ENCODE measurements at places on chromosomes 7 and 10.
A peak's percentile ranks its signal among the peaks of the same experiment; 100 is the strongest.

DNA sequence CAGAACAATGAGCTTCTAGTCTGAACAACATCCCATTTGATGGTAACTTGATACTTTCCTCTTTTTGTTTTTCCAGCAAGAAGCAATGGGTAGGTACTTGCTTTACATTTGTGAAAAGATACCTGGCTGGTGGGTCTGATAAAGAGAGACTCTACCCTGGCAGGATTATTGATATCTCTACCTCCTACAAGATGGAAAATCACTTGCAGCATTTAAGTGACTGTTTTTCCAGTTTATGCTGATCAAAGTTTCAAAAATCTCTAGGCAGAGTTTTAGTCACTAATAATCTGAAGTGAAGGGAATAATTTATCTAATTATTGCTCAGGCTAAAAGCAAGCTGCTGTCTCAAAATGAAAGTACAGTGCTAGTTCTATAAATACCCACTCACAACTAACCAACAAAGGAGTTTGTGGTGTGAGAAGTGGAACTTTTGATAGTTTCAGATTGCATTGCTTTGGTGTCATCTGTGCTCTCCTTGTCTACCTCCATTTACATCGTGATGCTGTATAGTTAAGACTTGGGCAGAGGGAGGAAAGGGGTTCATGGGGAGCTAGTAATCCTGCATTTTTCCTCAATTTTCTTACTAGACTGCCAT is 86.0 kb upstream of the ANKRD1 start:
- H3K4me3 ChIP-seq = no peak overlapping the region
- peaks cover 33% of the 10 kb centered on the region for H3K27me3 ChIP-seq
- H3K4me1 ChIP-seq = peaks cover 27% of the 10 kb centered on the region
- peak overlapping the region; percentile 58 for H3K27ac ChIP-seq
- no peaks in the 10 kb centered on the region for H3K36me3 ChIP-seq

DNA sequence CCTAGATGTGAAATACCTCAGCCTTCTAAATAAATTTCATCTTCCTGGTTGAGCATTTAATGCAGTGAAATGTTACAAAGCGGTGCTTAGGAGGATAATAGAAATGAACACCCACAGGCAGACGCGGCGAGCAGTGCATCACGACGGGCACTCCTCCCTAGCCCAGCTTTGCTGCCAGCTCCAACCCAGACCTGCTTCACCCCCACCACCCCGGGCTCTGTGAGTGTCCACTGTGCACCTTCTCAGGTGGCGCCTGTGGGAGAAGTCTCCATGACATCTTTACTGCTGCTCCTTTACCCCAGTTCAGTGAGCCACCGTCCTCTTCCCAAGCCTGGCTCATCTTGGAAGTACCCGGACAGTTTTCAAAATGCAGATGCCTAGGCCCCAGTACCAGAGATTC is 5.2 kb upstream of the CHST15 start:
- no peaks in the 10 kb centered on the region for H3K4me1 ChIP-seq
- no peak overlapping the region for H3K27ac ChIP-seq
- peaks cover 33% of the 10 kb centered on the region for H3K27me3 ChIP-seq

GRCh38 chr10:62853710-62854109 is 37.5 kb upstream of the EGR2 start:
- H3K36me3 ChIP-seq = peaks cover 4% of the 10 kb centered on the region
- DNase-seq = peak; percentile 45
- peak overlapping the region; percentile 58 for H3K4me3 ChIP-seq

- H3K36me3 ChIP-seq = no peaks in the 10 kb centered on the region
- H3K27ac ChIP-seq = no peak overlapping the region
- no peaks in the 10 kb centered on the region for H3K27me3 ChIP-seq
- H3K4me1 ChIP-seq = no peaks in the 10 kb centered on the region
These were observed 52.1 kb downstream of the MYL10 start for GRCh38 chr7:101576998-101577397.

DNA sequence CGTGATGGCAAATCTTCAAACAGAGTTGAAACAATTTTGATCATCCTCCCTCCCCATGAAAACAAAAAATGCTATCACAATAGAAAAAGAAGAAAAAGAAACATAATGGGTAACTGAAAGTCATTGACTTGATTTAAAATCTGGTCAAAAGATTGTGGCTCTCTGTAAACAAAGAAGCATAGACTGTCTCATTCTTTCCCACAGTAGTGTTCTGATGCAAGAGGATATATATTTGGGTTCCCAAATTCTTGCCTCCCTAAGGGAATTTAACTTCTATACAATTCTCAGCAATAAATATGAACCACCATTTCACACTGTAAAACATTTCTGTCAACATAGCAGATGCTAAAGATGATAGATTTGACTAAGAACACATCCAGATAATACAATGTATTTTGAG is 32.8 kb upstream of the MEOX2 start:
- no peaks in the 10 kb centered on the region for H3K36me3 ChIP-seq
- no peaks in the 10 kb centered on the region for H3K4me1 ChIP-seq
- DNase-seq = no peak
- H3K27ac ChIP-seq = no peak overlapping the region
- no peaks in the 10 kb centered on the region for H3K27me3 ChIP-seq

GRCh38 chr7:45975847-45976484 is 54.9 kb upstream of the IGFBP3 start:
- H3K27ac ChIP-seq = no peak overlapping the region
- DNase-seq = no peak
- no peaks in the 10 kb centered on the region for H3K27me3 ChIP-seq
- H3K36me3 ChIP-seq = no peaks in the 10 kb centered on the region
- no peak overlapping the region for H3K4me3 ChIP-seq

DNA sequence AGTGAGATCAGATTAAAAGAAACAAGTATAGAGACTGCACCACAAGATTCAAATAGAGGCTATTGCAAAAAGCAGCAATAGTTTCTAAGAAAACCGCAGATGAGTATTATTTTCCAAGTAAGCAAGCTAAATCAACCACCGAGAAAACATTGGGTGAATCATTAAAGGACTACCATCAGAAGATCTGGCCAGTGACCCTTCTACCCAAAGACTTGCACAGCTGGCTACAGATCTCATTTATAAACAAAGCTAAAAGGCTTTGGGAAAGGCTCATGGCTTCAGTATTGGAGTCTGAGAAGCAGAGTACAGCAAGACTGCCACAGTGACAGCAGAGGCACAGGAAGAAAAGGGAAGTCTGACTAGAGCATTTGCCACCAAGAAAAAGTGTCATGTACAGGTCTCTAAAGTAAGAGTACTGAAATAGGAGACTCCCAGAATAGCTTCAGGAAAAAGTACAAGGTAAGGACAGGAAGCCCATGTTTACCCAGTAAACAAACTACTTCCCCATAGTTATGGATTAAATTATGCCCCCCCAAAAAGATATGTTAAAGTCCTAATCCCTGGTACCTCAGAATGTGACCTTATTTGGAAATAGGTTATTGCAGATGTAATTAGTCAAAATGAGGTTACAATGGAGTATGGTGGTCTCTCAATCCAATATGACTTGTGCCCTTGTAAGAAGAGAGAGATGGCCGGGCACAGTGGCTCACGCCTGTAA is 19.0 kb downstream of the STEAP1 start:
- peak overlapping the region; percentile 62 for H3K27ac ChIP-seq
- H3K4me1 ChIP-seq = peaks cover 14% of the 10 kb centered on the region
- peak overlapping the region; percentile 0 for H3K4me3 ChIP-seq

GRCh38 chr7:131306777-131307176 is 20.9 kb upstream of the MKLN1 start:
- H3K27ac ChIP-seq = no peak overlapping the region
- H3K4me3 ChIP-seq = no peak overlapping the region
- DNase-seq = no peak
- peaks cover 6% of the 10 kb centered on the region for H3K4me1 ChIP-seq

DNA sequence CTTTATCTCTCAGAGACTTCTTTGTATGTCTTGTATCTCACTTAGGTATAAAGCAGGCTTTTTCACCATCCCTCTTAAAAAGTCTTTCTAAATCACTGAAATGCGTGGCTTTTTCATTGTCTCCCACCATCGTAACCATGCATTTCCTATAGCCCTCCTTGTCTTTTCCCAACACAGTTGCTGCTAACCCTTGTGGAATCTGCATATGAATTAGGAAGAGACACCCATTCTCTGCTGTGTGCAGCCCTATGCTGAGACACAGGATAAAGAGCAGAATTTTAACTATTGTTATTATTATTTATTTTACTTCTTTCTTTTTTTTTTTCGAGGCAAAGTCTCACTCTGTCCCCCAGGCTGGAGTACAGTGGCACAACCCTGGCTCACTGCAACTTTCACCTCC is 804.3 kb upstream of the COBL start:
- no peak for DNase-seq
- H3K36me3 ChIP-seq = no peaks in the 10 kb centered on the region
- no peak overlapping the region for H3K4me3 ChIP-seq
- no peaks in the 10 kb centered on the region for H3K4me1 ChIP-seq

DNA sequence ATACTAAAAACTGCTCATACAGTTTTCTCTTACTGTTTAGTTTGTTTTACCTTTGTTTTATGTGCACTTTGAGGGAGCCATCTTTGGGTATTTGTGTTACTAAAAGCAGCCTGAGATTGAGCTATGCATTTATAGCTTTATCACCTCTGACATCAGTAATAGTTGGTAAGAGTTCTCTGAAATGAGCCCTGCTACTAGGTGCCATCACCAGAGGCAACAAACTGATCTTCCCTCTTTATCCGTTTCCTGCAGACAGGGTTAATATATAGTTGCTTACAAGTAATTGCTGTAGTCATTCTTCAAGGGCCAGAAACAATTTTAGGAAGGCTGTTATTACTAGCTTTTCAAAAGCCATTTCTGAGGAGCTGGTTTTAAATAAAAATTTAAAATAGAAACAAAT is 49.1 kb downstream of the KIF20B start:
- DNase-seq = no peak
- H3K36me3 ChIP-seq = peaks cover 24% of the 10 kb centered on the region
- no peaks in the 10 kb centered on the region for H3K27me3 ChIP-seq
- no peak overlapping the region for H3K4me3 ChIP-seq
- peaks cover 4% of the 10 kb centered on the region for H3K4me1 ChIP-seq
- no peak overlapping the region for H3K27ac ChIP-seq

- H3K4me3 ChIP-seq = no peak overlapping the region
- DNase-seq = no peak
- no peaks in the 10 kb centered on the region for H3K27me3 ChIP-seq
- H3K36me3 ChIP-seq = no peaks in the 10 kb centered on the region
- no peak overlapping the region for H3K27ac ChIP-seq
These were observed 22.2 kb downstream of the MGAM2 start for GRCh38 chr7:142133731-142134148.

DNA sequence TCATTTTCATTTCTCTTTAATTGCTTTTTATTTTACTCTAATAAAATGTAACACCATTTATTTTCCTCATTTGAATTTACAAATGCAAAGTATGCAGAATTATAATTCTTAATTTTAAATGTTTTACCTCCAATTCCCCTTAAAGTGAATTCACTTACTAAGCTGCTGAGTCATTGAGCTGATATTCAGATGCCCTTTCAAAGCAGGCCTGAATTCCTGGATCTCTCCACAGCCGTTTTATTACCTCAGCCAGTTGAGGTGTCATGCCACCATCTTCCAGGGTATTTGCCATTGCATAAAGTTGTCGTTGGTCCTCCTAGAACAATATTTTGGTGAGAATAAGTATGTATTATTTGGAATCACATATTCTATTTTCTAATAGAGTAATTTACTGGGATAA is 33.2 kb downstream of the GNAT3 start:
- no peak overlapping the region for H3K27ac ChIP-seq
- H3K4me1 ChIP-seq = no peaks in the 10 kb centered on the region
- no peak for DNase-seq
- H3K4me3 ChIP-seq = no peak overlapping the region

DNA sequence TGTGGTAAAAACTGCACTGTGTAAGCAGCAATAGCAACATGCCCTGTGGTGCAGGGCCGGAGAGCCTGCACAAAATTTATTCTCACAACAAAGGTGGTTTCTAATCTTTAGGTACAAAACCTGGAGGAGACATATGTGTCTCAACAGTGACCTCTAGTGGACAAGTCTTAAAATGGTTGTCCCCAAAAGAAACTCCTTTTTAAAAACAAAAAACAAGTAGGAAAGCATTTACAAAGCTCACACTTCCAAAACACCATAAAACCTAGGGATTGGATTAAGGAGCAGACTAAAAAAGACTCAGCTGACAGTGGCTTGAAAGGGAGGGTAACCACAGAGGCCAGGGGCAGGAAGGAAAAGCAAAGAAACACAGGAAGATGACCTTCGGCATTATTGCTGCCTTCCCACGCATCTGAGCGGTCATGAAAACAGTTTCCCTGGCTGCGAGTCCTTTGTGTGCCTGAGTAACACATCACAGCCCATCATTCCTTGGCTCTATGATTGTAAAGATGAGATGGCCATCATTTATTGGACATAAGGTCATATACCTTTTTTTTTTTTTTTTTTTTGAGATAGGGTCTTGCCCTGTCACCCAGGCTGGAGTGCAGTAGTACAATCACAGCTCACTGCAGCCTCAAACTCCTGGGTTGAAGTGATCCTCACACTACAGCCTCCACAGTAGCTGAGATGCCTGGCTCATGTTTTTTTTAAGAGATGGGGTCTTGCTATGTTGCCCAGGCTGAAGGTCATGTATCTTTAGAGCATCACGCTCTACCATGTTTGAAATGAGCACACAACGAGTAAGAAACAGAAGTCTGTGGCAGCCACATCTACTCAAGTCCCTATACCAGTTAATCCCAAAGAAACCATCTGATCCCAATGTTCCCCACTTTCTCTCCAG is 39.5 kb downstream of the RSU1 start:
- H3K27me3 ChIP-seq = no peaks in the 10 kb centered on the region
- no peak overlapping the region for H3K4me3 ChIP-seq
- H3K36me3 ChIP-seq = peaks cover 13% of the 10 kb centered on the region
- peak overlapping the region; percentile 62 for H3K27ac ChIP-seq

DNA sequence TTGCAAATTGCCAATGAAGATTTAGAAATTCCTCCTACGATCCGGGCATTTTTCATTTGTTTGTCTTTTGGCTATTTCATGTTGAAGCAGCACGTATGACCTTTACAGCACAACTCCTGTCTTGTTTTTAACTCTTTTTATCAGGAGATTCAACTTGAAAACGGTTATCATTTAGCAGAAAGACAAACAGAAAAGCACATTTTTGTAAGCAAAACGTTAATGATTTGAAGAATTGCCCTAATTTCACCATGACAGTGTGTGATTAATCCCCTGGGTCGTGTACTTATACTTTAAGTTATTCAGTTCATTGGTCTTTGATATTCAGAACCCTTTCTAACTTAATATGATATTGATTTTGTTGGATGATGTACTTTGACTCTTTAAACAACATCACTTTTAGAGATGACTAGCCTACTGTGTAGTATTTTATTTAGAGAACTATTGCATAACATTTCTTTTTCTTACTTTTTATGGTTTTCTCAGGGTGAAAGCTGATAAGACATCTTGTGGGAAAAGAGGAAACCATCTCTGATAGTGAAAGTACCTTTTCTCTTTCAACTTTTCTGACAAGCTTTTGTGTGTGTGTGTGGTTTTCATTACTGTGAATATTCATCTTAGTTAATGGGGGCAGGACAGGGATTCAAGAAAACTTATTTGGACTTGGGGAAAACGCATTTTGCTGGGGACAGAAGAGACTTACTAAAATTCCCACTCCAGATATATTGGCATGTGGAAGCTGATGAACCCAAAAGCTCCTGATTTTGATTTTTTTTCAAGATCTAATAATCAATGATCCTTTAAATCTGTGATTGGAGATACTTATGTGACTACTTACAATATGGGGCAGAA is 8.1 kb downstream of the HHEX start:
- H3K36me3 ChIP-seq = no peaks in the 10 kb centered on the region
- no peak for DNase-seq

Measured in activated T-helper 1 cell treated with anti-CD3 and anti-CD28 coated beads, Interleukin-12 subunit alpha, Interleukin-12 subunit beta, Interleukin-2, Interleukin-4 antibody, amounts not matched to agents 30 ng/mL and 10 ng/mL and 1 ng/mL, durations not matched to agents 14 hours and 24 hours and 36 hours (primary cell).